ENCODE measurements at places on chromosomes 7 and 10.
A peak's percentile ranks its signal among the peaks of the same experiment; 100 is the strongest.

- no peak for DNase-seq
Measured at GRCh38 chr10:131076356-131076755, 235.2 kb downstream of the TCERG1L start.

GRCh38 chr10:24272374-24272773, 63.4 kb downstream of the KIAA1217 start:
- DNase-seq = no peak

GRCh38 chr7:107701191-107701590, 40.6 kb downstream of the SLC26A4 start:
- DNase-seq = no peak

DNA sequence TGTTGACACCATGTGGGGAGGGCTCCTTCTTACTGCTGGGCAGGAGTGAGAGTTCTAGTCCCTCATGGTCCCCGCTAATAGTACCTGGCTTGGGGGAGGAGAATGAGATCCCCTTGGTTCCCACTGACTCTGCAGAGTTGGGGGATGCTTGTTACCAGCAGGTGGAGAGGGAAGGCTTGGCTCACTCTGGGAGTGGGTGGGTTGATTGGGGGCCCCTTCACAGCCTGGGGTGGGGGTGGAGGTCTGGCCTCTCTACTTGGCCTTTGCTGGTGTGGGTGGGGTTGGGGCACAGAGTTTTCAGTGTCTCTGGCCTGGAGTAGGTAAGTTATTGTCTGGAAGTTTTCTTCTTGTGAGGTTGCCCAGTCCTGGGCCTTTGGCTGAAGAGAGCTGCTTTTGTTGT, 31.9 kb downstream of the ADCY1 start:
- DNase-seq = no peak

GRCh38 chr7:69122953-69123352, 475.3 kb upstream of the AUTS2 start:
- DNase-seq = no peak

DNA sequence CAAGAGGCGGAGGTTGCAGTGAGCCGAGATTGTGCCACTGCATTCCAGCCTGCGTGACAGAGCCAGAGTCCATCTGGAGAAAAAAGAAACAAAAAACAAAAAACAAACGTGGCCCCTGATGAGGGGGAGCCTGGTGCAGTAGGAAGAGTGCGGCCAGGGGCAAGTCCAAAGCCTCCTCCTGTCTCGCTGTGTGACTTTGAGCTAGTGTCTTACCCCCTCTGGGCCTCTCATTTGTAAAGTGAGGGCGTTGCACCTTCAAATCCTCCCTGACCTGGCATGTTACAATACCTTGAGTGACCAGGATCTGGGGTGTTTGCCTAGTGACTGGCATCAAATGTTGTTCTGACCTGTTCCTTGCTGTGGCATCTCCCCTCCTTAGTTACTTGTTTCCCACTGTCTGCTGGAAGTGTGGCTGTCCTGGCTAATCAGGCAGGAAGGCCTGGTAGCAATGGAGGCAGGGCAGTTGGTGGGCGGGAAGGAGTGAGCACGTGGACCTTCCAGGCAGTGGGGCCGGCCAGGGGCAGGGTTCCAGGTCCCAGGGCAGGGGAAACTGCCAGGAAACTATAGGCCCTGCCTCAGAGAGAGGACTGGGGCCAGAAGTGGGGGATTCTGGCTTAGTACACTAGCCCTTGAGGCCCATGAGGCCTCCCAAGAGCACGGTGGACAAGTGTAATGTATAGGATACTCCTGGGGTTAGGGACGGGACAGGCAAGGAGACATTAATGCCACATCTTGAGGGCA, 24.5 kb upstream of the GOLGA7B start:
- DNase-seq = no peak

DNA sequence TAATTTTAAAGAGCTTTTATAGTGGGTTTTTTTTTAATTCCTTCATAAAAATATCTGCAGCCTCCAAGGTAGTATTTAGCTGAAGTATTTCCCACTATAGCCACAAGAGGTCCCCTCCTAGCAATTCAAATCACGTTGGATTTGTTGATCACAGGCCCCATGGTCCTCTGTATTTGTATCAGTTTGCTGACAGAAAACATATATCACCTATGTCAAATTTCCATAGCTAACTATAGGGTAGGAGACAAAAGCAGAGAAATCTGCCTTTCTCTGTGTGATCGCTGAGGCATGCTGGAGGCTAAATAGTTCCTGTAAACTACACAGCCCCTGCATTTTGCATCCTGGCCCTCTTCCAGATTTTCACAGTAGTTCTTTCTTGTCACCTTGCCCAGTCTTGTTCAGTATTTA, 1.7 kb upstream of the CTNNA3 start:
- peak; percentile 53 for DNase-seq

- DNase-seq = no peak
Measured at GRCh38 chr7:157769526-157770215, 432.9 kb downstream of the DNAJB6 start.

- no peak for DNase-seq
Measured at GRCh38 chr10:34078017-34078744, 736.9 kb downstream of the PARD3 start.

DNA sequence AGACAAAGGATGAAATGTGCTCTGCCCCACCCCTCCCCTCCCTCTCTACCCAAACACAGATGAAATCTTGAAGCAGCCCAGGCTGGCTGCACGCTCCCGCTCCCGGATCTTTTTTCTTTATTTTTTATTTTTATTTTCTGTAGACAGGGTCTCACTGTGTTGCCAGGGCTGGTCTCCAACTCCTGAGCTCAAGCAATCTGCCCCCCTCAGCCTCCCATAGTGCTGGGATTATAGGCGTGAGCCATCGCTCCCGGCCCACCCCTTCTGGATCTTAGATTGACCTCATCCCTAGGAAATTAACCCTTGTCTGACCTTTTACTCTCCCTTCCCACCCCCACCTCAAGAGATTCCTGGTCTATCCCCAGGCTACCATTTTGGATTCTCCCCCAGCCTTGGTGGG, 14.3 kb downstream of the TACR2 start:
- no peak for DNase-seq

GRCh38 chr7:91512958-91513357, 248.7 kb downstream of the FZD1 start:
- DNase-seq = peak; percentile 47

GRCh38 chr10:117568334-117568733, 25.8 kb downstream of the EMX2 start:
- peak; percentile 14 for DNase-seq

DNA sequence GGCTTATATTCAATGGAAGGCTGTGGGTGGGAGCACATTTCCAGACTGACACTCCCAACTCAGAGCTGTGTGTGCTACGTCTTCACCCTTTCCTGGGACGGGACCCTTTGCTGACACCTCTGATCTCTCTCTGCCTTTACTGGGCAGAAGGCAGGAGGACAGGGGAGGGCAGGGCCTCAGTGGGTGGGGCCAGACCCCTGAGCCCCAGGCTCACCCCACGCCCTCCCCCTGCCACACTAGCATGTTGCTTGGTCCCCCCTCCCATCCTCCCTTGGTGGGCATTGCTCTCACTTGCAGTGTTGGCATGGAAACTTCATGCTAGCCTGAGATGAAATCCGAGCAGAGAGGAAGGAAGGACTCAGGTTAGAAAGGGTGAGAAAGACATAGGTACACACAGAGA, 18.4 kb downstream of the TMEM273 start:
- no peak for DNase-seq

GRCh38 chr10:44511601-44512000, 126.7 kb upstream of the CXCL12 start:
- no peak for DNase-seq
